ENCODE measurements at places on chromosomes 3 and 15. TPM values are rescaled to one million over a fixed set of nuclear protein-coding genes. Genes with fewer than 3 reads are reported as not detected.

Gene DPPA2
- not detected for total RNA-seq

Gene ZNF385D
- 2.9 TPM for total RNA-seq

Gene CYP8B1
- not detected for total RNA-seq

Gene PSTPIP1
- total RNA-seq = not detected

Gene RMDN3
- 19.9 TPM for total RNA-seq

Gene MINDY4B
- not detected for total RNA-seq
